ENCODE measurements at places on chromosomes 12 and 14. TPM values are rescaled to one million over a fixed set of nuclear protein-coding genes. Genes with fewer than 3 reads are reported as not detected.

Gene AQP2
- not detected for total RNA-seq

DNA sequence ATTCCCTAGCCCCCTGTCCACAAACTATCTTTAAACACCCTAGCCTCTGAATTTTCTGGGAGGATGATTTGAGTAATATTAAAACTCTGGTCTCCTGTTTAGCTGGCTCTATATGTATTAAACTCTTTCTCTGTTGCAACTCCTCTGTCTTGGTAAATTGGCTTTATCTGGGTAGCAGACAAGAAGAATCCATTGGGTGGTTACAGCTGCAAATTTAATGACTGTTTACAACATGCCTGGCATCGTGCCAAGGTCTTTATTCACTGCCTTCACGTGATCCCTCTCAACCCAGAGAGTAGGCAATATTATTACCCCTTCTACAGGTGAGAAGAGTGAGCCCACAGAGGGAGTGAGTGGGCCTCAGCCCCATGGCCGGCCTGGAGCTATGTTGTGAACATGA lies 77.8 kb upstream of the MYL2 start:
- no peak for DNase-seq

Gene SLC15A4
- 17.4 TPM for total RNA-seq

Gene TCHP
- 4.6 TPM for total RNA-seq

DNA sequence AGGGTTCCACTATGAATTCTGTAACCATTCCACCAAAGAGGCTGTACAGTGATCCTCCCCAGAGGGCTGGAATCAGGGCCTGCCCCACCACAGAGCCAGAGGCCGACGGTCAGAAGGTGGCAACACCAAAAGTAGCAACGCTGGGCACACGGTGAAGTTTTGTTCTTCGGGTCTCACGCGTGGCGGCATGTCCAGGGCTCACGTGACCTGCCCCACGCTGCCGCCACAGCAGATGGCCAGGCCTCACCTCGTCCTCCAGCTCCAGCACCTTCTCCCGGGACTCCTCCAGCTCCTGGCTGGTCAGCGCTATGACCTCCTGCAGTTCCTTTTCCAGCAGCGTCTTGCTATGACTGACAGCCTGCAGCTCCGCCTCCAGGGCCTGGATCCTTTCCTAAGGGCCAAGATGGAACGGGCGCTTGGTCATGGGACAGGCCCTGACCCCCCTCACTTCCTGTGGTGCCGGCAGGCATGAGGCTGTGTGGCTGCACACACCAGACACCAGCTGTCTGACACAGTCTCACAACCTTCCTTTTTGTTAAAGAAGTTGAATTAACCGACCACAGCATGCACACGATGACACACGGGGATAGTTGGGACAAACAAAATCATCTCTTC lies 22.4 kb upstream of the ANKLE2 start:
- peak; percentile 35 for DNase-seq

Gene G2E3
- 9.3 TPM for total RNA-seq

DNA sequence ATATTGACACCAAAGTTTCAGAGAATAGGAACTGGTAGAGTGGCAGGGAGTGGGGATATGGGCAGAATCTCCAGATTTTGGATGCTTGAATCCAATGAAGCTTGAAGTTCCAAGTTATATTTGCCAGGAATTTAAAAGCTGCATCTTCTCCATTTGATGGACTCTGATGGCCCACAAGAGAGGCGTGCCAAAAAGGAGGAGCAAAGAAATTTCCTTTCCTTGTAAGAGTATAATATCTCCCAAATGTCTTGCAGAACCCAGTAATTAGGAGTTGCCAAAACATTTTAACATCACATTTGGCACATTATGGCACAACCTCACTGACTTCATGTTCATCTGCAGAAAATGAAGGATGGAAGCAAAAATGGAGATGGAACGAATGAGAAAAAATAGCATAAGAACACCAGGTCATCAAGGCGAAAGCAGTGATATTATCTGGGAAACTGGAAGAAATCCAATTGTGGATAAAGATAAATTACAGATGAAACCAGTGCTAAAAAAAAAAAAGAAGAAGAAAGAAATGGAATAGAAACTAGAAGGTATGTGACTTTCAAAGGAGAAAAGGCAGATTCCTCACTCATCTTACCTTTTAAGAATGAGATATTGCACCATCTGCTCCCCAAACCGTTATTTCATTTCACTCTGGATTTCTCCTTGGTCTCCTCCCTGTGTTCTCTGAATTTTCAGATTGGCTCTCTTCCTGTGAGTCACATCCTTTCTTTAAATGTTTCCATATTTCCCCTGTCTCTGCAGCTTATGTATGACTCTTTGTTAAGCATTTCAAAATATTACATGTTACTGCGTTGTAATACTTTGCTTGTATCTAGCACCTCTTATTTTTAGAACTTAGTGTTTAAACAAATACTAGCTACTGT lies 13.5 kb upstream of the FLRT2 start:
- DNase-seq: peak; percentile 76

GRCh38 chr12:53825246-53826081 lies 73.7 kb upstream of the CISTR start:
- no peak for DNase-seq

DNA sequence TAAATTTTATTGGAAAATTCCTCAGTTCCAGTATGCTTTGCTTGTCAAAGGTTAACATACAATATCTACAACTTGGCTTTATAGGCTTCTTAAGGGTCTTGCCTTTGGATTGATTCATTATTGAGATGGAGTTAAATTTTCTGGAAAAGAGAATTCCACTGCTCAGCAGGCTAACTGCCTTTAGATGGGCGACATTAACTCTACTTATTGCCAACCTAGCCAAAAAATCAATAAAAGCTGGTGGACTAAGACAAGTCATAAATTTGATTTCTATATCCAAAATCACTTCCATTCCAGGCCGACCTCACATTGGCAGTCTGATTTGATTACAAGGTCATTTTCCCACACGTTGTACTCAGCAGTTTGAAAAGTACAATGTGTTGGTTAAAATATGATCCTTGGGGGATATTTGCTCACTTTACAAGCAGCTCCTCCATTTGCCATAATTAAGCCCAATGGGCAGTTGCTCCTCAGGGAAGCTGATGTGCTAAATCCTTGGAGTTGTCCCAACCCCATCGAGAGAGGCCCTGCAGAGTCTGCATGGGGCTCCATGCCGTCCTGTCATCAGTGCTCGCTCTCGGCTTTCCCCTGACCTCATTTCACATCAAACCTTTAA lies 36.1 kb upstream of the CRY1 start:
- no peak for DNase-seq

DNA sequence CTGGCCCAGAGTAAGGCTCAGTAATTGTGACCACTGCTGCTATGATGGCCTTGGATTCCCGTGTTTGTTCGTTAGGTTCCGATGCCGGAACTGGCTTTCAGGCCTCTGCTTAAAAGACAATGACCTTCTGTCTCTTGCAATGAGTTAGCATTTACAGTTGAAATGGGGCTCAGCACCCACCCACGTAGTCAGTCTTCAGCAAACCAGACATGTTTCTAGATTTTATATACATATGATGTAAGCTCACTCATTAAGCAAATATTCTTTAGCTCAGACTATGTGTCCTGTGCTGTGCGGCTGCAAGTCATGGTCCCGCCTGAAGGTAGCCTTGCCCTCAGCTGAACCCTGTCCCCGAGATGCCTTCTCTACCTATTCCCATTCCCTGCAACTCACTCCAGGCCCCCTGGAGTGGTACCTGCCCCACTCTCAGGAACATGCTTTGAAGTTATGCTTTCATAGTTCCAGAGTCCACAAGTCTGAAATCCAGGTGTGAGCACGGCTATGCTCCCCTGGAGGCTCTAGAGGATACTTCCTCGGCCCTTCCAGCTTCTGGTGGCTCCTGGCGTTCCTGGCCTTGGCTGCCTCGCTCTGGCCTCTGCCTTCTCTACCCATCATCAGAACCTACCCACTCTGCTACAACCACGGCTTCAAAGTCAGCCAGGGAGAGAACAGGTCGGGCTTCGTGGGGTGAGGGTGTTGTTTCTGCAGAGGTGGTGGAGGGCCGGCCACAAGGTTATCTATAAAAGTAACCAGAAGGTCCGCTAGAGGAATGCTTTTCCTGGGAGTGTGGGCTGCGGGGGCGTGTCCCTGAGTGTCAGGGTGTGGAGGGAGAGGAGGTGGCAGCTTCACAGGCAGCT lies 157.8 kb downstream of the RBM19 start:
- no peak for DNase-seq

- peak; percentile 58 for DNase-seq
Observed at GRCh38 chr14:54572316-54572715, 5.4 kb downstream of the SAMD4A start.

DNA sequence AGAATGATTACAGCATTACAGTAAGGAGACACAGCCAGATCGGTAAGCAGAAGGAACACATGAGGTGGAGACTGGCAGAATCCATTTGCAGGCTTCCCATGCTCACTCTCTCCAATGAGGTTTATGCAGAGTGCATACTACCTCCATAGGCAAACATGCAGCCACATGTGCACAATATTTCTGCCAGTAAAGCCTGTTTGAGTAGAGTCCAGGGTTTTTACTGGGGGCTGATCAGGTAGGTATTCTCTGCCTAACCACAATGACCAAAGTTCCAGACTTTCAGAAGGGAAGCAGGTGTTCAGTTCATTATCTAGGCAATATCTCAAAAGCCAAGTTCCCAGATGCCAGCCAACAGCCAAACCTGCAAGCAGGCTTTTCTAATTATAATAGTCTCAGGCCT lies 31.1 kb downstream of the INTS13 start:
- DNase-seq: no peak

Gene TMEM229B
- 0.40 TPM for total RNA-seq

Gene DEPDC4
- 0.20 TPM for total RNA-seq

DNA sequence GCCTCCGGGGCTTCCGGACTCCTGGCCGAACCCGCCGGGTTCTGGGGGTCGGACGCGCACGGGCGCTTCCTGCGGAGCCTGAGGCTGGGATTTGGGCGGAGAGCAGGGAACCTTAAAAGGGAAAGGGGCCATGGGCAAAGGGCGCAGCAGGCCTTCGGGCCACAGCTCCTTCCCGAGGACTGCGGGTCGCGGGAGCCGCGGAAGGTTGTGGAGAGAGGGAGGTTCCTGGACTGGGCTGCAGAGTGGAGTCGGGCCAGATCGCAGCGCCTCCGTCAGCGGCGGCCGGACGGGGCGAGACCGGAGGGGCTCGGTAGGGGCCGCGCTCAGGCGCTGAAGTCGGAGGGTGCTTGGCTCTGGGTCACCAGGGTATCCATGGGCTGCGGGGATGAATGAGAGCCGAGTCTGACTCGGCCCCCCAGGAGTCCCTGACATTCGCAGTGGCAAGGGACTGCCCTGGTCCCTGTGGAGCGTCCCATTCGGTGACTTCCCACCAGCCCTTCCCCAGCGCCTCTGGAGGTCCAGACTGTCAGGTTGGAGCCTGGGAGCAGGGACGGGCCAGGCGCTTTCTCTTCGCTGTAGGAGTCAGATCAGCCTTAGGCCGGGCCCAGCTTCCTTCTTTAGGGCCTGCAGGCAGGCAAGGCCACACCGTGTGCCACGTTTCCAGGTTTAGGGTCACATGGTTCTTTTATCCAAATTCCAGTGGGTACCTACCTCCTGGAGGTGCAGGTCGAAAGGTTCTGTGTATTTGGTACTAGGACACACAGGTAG lies 938 bp upstream of the SLC25A29 start:
- DNase-seq: peak; percentile 33

Gene DDX47
- 36.6 TPM for total RNA-seq

GRCh38 chr12:56189099-56189917 lies at the start of gene SMARCC2:
SMARCC2 (minus strand) TSS chr12:56189483; CDS start chr12:56189461, 22 bp downstream.
- DNase-seq: peak; percentile 92

Gene GPR162
- 0.20 TPM for total RNA-seq

Gene RPGRIP1
- total RNA-seq: 0.20 TPM

DNA sequence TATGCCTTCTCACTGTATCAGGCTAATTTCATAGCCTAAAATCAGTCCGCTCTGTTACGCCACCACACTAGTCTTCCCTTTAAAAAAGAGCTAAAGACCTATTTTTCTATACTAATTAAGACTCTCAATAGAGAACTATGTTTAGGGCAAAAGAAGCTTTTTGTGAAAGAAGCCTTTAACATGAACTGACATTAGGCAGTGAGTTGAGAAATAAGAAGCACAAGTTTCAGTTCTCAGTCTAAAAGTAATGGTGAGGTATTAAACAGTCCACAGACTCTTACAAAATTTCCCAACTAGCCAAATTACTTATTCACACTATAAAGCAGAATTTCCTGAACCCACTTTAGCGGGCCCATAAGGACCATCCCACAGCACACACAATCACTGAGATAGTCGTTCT lies 93.7 kb downstream of the SOX5 start:
- DNase-seq: no peak

GRCh38 chr12:128531170-128531569 lies 264.2 kb downstream of the TMEM132C start:
- no peak for DNase-seq

Gene CSAD
- total RNA-seq: 2.6 TPM

DNA sequence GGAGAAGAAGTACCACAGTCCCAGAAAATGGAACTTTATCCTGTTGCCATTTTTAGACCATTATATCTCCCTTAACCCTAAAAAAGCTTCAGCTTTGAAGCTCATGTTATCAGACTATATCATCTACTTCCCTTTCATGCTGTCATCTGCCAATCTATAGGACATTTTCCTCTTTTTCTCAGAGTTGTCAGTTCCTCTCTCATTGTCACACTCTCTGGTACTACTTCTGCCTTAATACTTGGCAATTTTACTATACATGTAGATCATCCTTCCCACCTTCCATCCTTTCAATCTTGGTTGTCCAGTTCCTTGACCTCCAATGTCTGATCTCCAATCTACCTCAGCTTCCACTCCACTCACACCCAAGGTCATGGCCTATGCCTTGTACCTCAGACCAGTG lies 57.4 kb downstream of the SLC15A5 start:
- DNase-seq: no peak

- no peak for DNase-seq
Observed at GRCh38 chr12:110345176-110345661, 58.3 kb downstream of the ANAPC7 start.

GRCh38 chr12:19970821-19971220 lies 397.5 kb upstream of the PDE3A start:
- no peak for DNase-seq

- peak; percentile 81 for DNase-seq
Observed at GRCh38 chr14:55446127-55446736, 5.8 kb upstream of the TBPL2 start.

GRCh38 chr14:58814466-58814865 lies 176.7 kb downstream of the DACT1 start:
- DNase-seq: no peak

DNA sequence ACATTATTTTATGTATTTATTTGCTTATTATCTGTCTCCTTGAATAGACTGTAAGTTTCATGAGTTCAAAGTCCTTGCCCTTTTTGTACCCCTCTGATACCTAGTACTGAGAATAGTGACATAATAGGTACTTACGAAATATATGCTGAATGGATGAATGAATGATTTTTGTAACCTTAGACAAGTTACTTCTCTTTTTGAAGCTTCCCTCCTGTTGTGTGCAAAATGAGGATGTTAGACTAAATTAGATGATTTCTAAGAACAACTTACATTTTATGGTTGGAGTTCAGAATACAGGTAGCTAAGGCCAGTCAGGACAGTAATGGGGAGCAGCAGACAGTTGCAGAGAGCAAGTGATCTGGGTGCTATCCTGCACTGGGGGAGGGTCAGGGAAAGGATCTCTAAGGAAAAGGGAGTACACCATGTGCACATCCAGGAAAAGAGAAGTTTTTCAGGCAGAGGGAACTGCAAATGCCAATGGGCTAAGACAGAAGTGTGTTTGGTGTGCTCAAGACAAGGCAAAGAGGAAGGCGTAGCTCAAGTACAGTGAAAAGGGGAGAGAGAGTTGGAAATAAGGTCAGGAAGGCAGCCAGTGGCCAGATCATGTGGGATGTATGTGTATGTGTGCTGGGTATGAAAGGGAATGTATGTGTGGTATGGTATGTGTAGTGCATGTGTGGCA lies 59.4 kb upstream of the AMIGO2 start:
- no peak for DNase-seq

- DNase-seq: no peak
Observed at GRCh38 chr12:4962539-4963486, 53.1 kb downstream of the KCNA1 start.

Measured in lung microvascular endothelial cell (primary cell).